Nucleus accumbens (tissue), 56 donors: ENCODE measurements at places on chromosomes 3 and 15.

- DNase-seq, result no peak
These were observed 216.1 kb downstream of the SLCO3A1 start for GRCh38 chr15:92069308-92070250.

DNA sequence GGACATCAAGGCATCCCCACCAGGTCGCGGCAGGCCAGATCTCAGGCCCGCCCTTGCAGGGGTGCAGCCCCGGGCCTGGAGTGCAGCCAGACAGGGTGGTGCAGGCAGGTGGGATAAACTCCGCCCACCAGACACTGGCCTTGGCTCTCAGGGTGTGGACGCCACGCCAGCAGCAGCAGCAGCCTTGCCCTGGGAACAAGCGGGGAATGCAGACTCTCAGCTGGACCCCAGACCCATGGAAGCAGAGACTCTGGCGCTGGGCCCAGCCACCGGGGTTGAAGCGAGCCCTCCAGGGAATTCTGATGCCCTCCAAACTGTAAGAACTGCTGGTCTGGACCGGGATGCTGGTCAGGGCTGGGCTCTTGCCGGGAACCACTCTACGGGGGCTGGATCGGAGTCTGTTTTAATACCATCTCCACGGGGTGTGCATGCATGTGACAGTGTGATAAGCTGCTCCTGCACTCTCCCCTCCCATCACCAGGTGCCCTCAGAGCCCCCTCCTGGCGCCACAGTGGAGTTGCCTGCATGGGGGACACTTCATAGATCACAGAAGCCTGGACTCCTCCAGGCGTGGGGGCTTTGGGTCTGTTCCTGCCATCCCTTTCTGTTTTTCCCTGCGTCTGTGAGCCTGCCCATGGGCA, 142.7 kb downstream of the NSMCE3 start:
- no peak for DNase-seq

- no peak for DNase-seq
These were observed 105.5 kb downstream of the SLC25A26 start for GRCh38 chr3:66326340-66326739.

DNA sequence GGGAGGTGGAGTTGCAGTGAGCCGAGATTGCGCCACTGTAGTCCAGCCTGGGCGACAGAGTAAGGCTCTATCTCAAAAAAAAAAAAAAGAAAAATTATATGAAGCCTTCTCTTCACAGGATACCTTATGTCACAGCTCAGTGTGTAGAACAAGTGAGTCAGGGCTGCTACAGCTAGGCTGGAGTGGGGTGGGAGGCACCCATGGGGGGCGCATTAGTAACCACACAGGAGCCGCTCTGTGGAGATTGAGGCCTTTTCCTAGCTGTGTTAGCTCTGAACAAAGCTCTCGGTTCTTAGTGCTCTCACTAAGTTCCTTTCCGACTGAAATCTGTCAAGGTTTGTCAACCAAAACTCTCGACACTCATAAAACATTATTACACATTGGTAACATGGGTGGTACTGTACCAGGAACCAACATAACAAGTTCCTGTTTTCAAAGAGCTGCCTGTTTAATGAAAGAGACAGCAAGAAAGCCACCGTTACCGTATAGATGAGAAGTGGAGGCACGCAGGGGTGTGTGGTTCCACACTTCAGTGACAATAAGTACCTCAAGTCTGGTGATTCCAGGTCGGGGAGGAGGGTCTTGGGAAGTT, 4.5 kb downstream of the LRRC31 start:
- DNase-seq, result no peak

DNA sequence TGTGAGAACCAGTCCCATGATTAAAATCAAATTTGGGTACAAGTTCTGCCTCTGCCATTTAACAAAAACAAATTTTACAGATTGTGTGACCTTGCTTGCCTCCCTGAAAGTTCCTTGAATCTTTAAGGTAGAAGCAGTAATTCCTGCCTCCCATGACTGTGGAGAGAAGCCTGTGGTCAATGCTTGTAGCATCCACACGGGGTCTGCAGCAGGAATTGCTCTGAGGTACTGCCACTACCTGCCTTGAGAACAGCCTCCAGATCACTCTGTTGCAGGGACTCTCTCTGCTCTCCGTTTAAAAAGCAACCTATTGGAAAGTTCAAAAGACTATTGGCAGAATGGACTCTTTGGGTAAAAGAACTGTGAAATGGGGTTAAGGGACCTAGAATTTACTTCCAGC, 75.9 kb downstream of the SST start:
- no peak for DNase-seq
